ENCODE measurements at places on chromosomes 4 and X. TPM values are rescaled to one million over a fixed set of nuclear protein-coding genes. Genes with fewer than 3 reads are reported as not detected.

NDNF gene
- total RNA-seq, result 26.3 TPM

CT45A1 gene
- not detected for total RNA-seq

FAT1 gene
- total RNA-seq, result 185 TPM

TAF7L gene
- total RNA-seq, result 0.18 TPM

MAGEB5 gene
- not detected for total RNA-seq

LINC00632 gene
- total RNA-seq, result 116 TPM

RTL9 gene
- total RNA-seq, result not detected

ARHGAP10 gene
- 78.0 TPM for total RNA-seq

MXRA5 gene
- 130 TPM for total RNA-seq

PRKX gene
- 15.2 TPM for total RNA-seq

NDST3 gene
- total RNA-seq, result not detected

PUDP gene
- 33.7 TPM for total RNA-seq

SSX2 gene
- total RNA-seq, result not detected

BTK gene
- 7.9 TPM for total RNA-seq

SLC9B1 gene
- 1.8 TPM for total RNA-seq

RAP1GDS1 gene
- 56.7 TPM for total RNA-seq

DMP1 gene
- not detected for total RNA-seq

TEX13D gene
- not detected for total RNA-seq

HHIP gene
- total RNA-seq, result 2.8 TPM

MED12 gene
- total RNA-seq, result 71.4 TPM

MAGEA2B gene
- total RNA-seq, result not detected

SMPX gene
- total RNA-seq, result not detected

TSPAN7 gene
- total RNA-seq, result 47.0 TPM

S100G gene
- total RNA-seq, result not detected

PAGE2B gene
- total RNA-seq, result not detected

CSN1S1 gene
- not detected for total RNA-seq

RPL36A gene
- 427 TPM for total RNA-seq

ARHGEF38 gene
- total RNA-seq, result 1.2 TPM

CCNG2 gene
- 60.9 TPM for total RNA-seq

PCDH10 gene
- total RNA-seq, result 12.1 TPM

TMEM154 gene
- total RNA-seq, result 86.5 TPM

GPRASP1 gene
- total RNA-seq, result 16.8 TPM

ARMCX4 gene
- total RNA-seq, result 29.8 TPM

ADAM29 gene
- total RNA-seq, result not detected

SSX2B gene
- total RNA-seq, result not detected
